ENCODE measurements at places on chromosomes 13 and 19. TPM values are rescaled to one million over a fixed set of nuclear protein-coding genes. Genes with fewer than 3 reads are reported as not detected.
A peak's percentile ranks its signal among the peaks of the same experiment; 100 is the strongest.

Gene CD320
- 63.1 TPM for total RNA-seq

Gene SYT3
- 0.91 TPM for total RNA-seq

Gene SLC7A10
- 0.98 TPM for total RNA-seq

- no peak overlapping the region for H3K27ac ChIP-seq
- H3K36me3 ChIP-seq = no peaks in the 10 kb centered on the region
- no peak for DNase-seq
- peak overlapping the region; percentile 75 for H3K4me3 ChIP-seq
Observed at GRCh38 chr19:3359015-3359918, 7.1 kb upstream of the NFIC start.

DNA sequence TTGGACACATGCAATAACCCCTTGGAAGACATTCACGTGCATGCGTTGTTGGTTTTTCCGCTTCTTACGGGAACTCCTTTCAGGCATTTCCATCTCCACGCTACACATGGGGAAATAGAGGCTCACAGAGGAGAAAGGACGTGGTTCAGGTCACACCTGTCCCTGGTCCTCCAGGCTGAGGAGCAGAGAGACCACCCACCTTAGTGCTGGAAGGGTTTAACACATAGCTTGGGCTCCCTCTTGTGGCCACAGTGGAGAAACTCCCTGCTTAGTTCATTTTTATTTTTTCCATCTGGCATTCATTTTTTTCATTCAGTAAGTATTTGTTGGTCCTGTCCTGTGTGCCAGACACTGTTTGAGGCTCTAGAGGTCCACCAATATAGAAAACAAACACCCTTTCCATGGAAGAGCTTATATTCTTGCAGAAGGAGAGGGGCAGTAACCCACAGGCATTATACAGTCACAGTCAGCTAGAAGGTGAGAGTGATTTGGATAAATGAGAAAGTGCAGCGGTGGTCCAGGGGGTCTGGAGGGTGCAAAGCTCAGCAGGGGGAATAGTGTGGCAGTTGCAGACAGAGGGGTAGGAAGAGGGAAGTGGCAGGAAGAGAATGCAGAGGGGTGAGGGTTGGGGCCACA, 24.2 kb upstream of the TTYH1 start:
- no peak overlapping the region for H3K27ac ChIP-seq
- no peaks in the 10 kb centered on the region for H3K36me3 ChIP-seq
- no peaks in the 10 kb centered on the region for H3K4me1 ChIP-seq

DNA sequence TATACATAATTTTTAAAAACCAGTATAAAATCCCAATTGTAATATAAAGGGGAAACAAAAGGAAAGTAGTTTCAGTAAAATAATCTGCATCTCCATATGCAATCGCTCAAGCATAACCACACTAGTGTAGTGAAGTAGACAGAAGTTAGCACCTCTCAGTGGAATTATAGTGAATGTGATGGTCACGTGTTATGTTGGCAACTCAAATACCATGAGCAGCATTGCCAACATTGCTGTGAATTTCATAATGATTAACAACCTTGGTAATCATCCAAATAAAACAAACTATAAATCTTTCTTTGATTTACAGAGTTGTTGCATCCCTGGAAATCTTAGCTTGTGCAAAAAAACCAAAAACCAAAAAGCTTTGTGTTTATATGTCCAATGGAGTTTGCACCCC, 77.3 kb upstream of the SIAH3 start:
- no peak overlapping the region for H3K4me3 ChIP-seq
- no peak overlapping the region for H3K27ac ChIP-seq
- DNase-seq = no peak
- H3K4me1 ChIP-seq = no peaks in the 10 kb centered on the region

DNA sequence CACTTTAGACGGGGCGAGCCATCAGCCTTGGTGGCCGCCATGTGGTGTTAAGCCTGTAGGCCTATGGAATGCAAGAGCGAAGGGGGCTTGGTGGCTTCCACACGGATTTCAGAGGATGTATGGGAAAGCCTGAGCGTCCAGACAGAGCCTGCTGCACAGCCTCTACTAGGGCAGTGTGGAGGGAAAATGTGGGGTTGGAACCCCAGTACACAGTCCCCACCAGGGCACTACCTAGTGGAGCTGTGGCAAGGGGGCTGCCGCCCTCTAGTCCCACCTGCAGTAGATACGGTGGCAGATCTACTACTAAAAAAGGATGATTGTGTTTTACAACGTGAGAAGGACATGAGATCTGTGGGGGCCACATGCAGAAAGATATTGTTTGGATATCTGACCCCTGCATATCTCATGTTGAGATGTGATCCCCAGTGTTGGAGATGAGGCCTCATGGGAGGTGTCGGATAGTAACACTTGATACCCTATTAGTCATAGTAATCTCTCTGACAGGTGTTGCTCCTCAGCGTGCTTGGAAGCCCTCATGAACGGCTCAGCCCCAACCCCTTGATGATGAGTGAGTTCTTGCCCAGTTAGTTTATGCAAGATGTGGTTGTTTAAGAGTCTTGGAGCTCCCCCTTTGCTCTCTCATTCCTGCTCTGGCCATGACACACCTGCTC, 45.6 kb downstream of the LHFPL6 start:
- H3K27ac ChIP-seq = no peak overlapping the region
- H3K36me3 ChIP-seq = no peaks in the 10 kb centered on the region
- no peak for DNase-seq
- H3K4me3 ChIP-seq = no peak overlapping the region
- no peaks in the 10 kb centered on the region for H3K27me3 ChIP-seq

DNA sequence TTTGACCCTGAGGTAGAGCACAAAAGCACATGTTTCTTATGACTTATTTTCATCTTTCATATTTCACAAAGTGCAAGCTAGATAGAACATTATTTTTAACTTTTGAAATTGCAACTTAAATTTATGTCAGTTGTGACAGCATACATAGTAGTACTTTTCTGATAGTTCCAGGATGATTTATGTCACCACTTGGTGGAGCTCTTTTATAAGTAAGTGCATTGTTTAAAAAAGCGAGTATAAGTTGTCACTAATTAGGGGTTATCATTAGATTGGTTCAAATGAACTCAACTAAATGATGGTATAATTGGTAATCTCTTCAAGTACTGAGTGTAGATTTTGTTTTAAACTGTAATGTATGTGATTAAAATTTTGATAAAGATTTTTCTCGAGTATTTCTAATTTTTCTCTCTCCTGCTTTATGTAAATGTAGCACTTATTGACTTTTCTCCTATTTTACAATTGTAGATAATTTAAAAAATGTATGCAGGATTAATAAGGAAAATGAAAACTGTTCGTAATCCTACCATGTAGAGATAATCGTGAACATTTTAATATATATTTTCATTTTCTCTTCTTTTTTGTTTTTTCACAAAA, 31.1 kb downstream of the RB1 start:
- H3K4me1 ChIP-seq = no peaks in the 10 kb centered on the region
- H3K27me3 ChIP-seq = no peaks in the 10 kb centered on the region
- no peak for DNase-seq
- peaks cover 33% of the 10 kb centered on the region for H3K36me3 ChIP-seq

GRCh38 chr19:45059258-45059965, 16.9 kb downstream of the ZNF296 start:
- no peak overlapping the region for H3K4me3 ChIP-seq
- peaks cover 28% of the 10 kb centered on the region for H3K36me3 ChIP-seq
- peak overlapping the region; percentile 83 for H3K27ac ChIP-seq
- H3K27me3 ChIP-seq = no peaks in the 10 kb centered on the region

GRCh38 chr19:30305346-30306060, 66.7 kb upstream of the ZNF536 start:
- peaks cover 3% of the 10 kb centered on the region for H3K27me3 ChIP-seq
- H3K4me1 ChIP-seq = peaks cover 48% of the 10 kb centered on the region
- H3K36me3 ChIP-seq = no peaks in the 10 kb centered on the region
- no peak for DNase-seq
- H3K27ac ChIP-seq = no peak overlapping the region

- no peaks in the 10 kb centered on the region for H3K27me3 ChIP-seq
- peak overlapping the region; percentile 97 for H3K27ac ChIP-seq
- H3K4me3 ChIP-seq = no peak overlapping the region
Observed at GRCh38 chr19:49552749-49553148, 24.9 kb downstream of the RCN3 start.

Gene NPAS1
- 2.2 TPM for total RNA-seq

- no peaks in the 10 kb centered on the region for H3K36me3 ChIP-seq
- H3K27me3 ChIP-seq = no peaks in the 10 kb centered on the region
- DNase-seq = no peak
- H3K4me1 ChIP-seq = peaks cover 6% of the 10 kb centered on the region
- H3K4me3 ChIP-seq = no peak overlapping the region
Observed at GRCh38 chr13:60976367-60976766, 439.3 kb downstream of the PCDH20 start.

Gene KL
- total RNA-seq = 0.93 TPM

Gene SLC6A16
- total RNA-seq = 10.5 TPM

- no peaks in the 10 kb centered on the region for H3K27me3 ChIP-seq
- H3K4me1 ChIP-seq = peaks cover 19% of the 10 kb centered on the region
- DNase-seq = no peak
- no peak overlapping the region for H3K27ac ChIP-seq
- no peak overlapping the region for H3K4me3 ChIP-seq
Observed at GRCh38 chr13:75790198-75790970, 154.3 kb downstream of the LMO7 start.

GRCh38 chr13:109516186-109516585, 270.2 kb downstream of the IRS2 start:
- H3K36me3 ChIP-seq = no peaks in the 10 kb centered on the region
- H3K27me3 ChIP-seq = no peaks in the 10 kb centered on the region
- no peak overlapping the region for H3K27ac ChIP-seq
- H3K4me1 ChIP-seq = no peaks in the 10 kb centered on the region
- no peak overlapping the region for H3K4me3 ChIP-seq

Gene PRODH2
- total RNA-seq = 5.3 TPM

- H3K27me3 ChIP-seq = no peaks in the 10 kb centered on the region
- H3K4me1 ChIP-seq = peaks cover 9% of the 10 kb centered on the region
- H3K27ac ChIP-seq = no peak overlapping the region
- no peak for DNase-seq
- no peak overlapping the region for H3K4me3 ChIP-seq
- H3K36me3 ChIP-seq = peaks cover 3% of the 10 kb centered on the region
Observed at GRCh38 chr13:80577926-80578670, 237.2 kb upstream of the SPRY2 start.

DNA sequence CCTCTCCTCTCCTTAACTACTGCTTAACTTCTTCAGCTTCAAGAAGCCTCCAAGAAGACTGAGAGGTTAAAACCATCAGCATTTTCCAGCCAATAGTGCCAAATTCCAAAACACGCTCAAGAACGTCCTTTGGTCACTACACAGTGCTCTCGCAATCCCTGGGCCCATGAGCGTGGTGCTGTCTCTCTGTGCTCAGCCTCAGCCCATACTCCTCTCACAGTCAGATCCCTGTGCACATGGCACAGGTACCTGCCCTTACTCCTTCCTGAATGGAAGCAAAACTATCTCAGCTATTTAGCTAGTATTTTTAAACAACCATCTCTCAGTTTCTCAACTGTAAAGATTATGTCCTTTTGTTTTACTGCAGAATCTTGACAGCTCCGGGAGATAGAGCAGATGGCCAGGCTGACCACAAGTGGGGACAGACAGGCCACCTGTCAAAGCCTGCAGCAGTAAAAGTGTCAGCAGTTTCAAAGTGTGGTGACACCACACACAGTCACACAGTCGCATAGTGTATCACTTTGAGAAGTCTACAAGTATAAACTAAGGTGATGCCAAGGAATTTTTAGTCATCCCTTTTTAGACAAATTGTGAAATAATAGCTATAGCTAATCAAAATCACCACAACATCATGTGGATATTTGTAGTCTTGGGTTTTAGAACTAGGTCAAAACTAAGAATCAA, 35.7 kb downstream of the DZIP1 start:
- H3K4me1 ChIP-seq = peaks cover 5% of the 10 kb centered on the region
- H3K27ac ChIP-seq = no peak overlapping the region
- no peak for DNase-seq

GRCh38 chr19:47013041-47013517, 6.6 kb upstream of the NPAS1 start:
- H3K27me3 ChIP-seq = peaks cover 21% of the 10 kb centered on the region
- no peak overlapping the region for H3K27ac ChIP-seq
- no peaks in the 10 kb centered on the region for H3K4me1 ChIP-seq
- no peak overlapping the region for H3K4me3 ChIP-seq
- DNase-seq = peak; percentile 79

- peaks cover 46% of the 10 kb centered on the region for H3K36me3 ChIP-seq
- H3K4me3 ChIP-seq = no peak overlapping the region
- H3K27me3 ChIP-seq = no peaks in the 10 kb centered on the region
Observed at GRCh38 chr19:58416604-58417003, 8.2 kb downstream of the ZNF584 start.

Gene LRP3
- 50.1 TPM for total RNA-seq

Gene SWSAP1
- total RNA-seq = 3.3 TPM

Gene WDR88
- total RNA-seq = not detected

Gene CRLF1
- 4.4 TPM for total RNA-seq

DNA sequence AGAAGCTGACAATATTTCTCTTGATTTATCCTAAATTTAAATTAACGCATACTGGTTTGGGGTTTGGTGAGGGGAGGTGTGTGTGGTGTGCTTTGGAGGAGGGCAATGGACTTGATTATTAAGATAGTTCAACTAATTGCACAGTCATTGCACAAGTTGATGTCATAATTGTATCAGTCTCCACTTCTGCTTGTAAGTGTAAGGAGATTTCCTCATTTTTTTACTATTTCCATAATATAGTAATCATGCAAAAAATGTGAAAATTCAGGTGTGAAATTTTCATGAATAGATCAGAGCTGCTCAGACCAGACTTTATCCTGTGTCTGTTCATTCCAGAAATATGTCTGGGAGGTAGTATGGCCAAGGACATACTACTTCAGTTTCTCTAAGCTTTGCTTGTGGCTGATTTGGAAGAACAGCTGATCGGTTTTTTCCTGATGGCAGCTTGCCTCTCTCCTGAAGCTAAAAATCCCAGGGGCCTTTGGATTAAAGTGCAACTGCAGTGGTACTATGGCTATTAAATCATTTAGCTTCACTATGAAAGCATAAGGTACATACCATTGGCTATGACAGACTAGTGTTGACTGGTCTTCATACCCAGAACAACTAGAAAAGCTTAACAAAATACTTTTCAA, 201.8 kb upstream of the MIR17HG start:
- H3K27ac ChIP-seq = no peak overlapping the region
- H3K36me3 ChIP-seq = no peaks in the 10 kb centered on the region
- no peaks in the 10 kb centered on the region for H3K27me3 ChIP-seq
- H3K4me1 ChIP-seq = peaks cover 33% of the 10 kb centered on the region

GRCh38 chr19:35618857-35619256, 6.3 kb downstream of the HAUS5 start:
- H3K27ac ChIP-seq = no peak overlapping the region
- peaks cover 1% of the 10 kb centered on the region for H3K36me3 ChIP-seq
- no peaks in the 10 kb centered on the region for H3K27me3 ChIP-seq
- no peak for DNase-seq
- H3K4me1 ChIP-seq = no peaks in the 10 kb centered on the region
- no peak overlapping the region for H3K4me3 ChIP-seq

GRCh38 chr13:26051231-26051656, 572 bp downstream of the SHISA2 start:
- H3K4me3 ChIP-seq = peak overlapping the region; percentile 63
- H3K36me3 ChIP-seq = peaks cover 2% of the 10 kb centered on the region
- H3K4me1 ChIP-seq = peaks cover 5% of the 10 kb centered on the region
- peaks cover 23% of the 10 kb centered on the region for H3K27me3 ChIP-seq

Gene LILRA1
- not detected for total RNA-seq

- peaks cover 20% of the 10 kb centered on the region for H3K36me3 ChIP-seq
- H3K27ac ChIP-seq = no peak overlapping the region
- H3K4me3 ChIP-seq = no peak overlapping the region
Observed at GRCh38 chr13:36959456-36960116, 39.5 kb upstream of the SMAD9 start.
